ENCODE measurements at places on chromosomes 5 and 9.

- DNase-seq: peak; percentile 21
These were observed at the start of gene COL23A1 for GRCh38 chr5:178590141-178590923. Gene COL23A1, minus strand, starts transcription at chr5:178590393.

DNA sequence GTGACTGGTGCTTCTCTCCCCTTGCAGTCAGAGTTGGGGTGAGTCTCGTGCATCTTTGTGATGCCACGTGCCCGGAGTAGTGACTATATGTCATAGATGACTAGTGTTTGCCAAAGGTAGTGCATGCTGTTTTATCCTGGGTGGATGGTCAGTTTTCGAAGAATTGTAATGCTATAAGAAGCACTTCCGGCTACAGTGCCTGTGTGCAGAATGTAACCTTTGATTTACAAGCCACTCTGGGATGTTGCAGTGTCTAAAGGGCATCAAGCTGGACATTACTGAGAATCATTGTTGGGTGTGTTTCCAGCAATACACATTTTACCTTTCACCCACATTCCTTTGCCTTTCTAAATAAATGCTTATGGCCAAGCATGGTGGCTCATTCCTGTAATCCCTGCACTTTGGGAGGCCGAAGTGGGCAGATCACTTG lies 16.7 kb downstream of the MVB12B start:
- DNase-seq: no peak

- DNase-seq: peak; percentile 70
These were observed 83.6 kb upstream of the TNFSF8 start for GRCh38 chr9:115013998-115014397.

- no peak for DNase-seq
These were observed 94.1 kb upstream of the TRIM32 start for GRCh38 chr9:116592970-116593369.

DNA sequence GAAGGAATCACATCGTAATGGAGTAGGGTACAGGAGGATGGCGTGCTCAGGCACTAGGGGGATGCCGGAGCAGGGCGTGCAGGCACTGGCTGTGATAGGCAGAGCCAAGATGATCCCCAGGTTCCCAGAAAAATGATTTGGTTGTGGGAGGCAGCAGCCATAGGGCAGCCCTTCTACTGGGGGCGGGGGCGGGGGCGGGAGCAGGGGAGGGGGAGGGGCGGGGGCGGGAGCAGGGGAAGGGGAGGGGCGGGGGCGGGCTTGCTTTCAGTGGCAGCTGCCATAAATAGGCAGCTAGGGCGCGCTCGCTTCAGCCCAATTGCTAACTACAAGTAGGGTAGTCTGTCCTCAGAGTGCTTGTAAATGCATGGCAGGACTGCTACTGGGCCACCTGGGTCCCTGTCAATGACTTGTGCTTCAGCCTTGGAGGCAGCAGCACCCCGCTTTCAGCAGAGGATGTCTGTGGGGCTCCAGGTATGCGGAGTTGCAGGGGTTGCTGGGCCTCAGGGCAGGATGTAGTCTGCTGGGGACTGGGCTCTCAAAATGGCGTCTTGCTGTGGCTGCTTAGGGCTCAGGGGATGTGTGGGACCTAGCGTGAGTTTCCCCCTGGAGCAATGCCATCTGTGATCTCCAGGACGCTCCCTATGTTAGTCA lies 354.3 kb downstream of the RAB3C start:
- no peak for DNase-seq

DNA sequence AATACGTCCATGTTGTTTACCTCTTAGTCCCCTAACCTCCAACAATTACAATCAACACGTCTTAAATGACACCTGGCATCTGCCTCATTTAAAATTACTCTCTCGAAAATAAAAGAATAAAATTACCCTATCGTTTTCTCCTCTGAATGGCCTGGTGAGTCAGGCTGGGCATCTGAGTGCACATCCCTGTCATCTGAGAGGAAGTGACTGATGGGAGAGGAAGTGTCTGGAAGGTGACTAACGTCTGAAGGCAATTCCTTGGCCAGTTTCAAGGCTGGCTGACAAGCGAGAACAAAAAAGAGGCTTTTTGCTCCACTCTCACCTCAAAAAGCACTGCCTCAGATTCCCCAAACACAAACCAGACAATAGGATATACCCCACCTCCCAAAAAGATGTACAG lies 57.7 kb downstream of the MAPKAP1 start:
- no peak for DNase-seq

DNA sequence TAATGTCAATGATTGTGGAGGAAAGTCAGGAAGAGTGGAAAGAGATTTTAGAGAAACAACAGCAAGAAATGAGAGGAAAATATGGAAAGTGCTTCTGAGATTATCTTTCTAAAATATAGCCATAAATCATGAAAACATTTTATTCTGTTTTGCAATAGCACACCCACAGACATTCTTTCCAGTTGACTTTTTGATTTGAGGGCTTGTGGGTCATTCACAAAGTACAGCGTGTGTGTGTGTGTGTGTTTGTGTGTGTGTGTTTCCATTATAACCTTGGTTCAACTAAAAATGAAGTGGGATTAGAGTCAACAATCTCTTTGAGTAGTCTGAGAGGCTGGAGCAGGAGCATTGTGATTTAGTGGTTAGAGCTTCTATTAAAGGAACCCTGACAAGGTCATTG lies 116.6 kb upstream of the GAS1 start:
- no peak for DNase-seq

GRCh38 chr9:21081999-21082398 lies 4.3 kb upstream of the IFNB1 start:
- DNase-seq: no peak

- DNase-seq: no peak
These were observed 79.1 kb upstream of the LMX1B start for GRCh38 chr9:126534431-126535186.

DNA sequence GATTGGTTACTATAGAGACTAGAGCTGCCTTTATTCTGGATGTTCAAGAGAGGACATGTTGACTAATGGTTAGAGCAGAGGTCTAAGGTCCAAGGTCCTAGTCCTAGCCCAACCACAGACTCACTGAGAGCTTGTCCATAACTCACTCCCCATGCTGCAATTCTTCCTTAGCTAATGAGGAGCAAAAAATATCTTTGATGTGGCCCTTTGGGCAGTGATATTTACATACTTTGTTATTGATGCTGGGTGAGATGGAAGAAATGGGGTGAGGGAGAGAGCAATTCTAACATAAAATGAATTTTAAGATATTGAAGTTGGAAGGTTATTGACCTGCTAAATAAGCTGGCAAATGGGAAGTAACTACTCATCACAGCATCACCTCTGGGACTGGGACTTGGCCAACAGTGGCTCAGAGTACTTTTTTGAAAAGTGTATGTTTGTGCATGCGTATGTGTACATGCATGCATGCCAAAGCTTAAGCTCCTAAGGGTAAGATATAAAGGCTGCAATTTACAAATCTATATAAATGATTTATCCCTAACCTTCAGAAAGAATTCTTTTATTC lies 58.0 kb upstream of the ANKRD55 start:
- no peak for DNase-seq

DNA sequence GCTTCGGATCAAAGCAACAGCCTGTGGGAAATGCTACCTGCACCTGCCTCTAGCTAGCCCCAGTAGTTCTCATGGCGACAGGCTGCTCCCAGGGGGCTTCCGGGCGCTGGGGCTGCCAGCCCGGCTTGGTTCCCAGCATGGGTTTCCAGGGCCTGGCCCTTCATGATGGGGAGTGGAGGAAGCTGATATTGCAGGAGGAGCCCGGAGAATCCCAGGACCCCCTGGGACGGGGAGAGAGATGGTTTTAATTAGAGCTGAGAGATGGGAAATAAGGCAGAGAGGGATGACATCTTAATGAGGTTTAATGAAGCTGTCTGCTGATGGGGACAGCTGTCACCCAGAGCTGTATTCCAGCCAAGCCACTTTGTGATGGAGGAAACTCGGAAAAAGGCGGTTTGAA lies 78.6 kb downstream of the CFAP77 start:
- DNase-seq: no peak

GRCh38 chr5:1524799-1525623 lies 1.3 kb upstream of the LPCAT1 start:
- no peak for DNase-seq

DNA sequence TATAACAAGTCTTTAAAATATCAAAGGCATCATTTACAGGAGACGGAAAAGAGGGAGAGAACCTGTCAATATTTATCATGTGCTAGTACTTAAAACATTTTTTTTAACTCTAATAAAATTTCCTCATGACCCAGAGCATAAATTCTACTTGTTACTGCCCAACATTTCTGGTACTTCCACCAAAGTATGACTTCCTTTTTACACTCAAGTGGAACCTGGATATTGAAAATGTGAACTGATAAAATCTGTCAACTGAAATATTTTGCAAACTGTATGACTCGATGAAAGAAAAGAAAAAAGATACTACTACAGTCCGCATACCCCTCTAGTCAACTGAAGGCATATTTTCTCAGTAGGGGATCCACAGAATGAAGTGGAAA lies 37.1 kb downstream of the FAM13B start:
- DNase-seq: no peak

DNA sequence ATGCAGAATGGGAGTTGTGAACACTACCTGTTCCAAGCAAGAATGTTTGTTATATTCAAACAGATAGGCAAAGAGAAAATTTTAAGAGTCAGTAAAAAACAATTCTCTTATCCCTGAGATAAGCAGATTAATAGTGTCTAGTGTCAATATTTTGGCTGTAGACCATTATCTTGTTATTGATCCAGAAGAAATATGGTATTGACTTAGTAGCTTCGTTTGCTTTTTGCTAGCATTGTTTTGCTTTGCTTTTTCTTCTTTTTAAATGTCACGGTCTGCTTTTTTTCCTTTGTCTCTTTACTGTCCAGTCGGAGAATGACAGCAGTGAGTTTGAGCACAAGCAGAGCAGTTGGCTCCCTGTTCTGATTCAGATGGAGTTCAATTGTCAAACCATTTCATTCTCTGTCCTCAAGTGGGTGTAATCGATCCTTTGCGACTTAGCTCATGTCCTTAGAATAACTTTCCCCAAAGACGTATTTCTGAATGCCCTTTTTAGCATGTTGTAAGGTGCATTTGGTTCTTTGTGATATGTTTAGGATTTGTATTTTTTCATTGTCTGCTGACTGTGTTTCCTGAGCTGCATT lies 29.3 kb downstream of the FUBP3 start:
- no peak for DNase-seq

DNA sequence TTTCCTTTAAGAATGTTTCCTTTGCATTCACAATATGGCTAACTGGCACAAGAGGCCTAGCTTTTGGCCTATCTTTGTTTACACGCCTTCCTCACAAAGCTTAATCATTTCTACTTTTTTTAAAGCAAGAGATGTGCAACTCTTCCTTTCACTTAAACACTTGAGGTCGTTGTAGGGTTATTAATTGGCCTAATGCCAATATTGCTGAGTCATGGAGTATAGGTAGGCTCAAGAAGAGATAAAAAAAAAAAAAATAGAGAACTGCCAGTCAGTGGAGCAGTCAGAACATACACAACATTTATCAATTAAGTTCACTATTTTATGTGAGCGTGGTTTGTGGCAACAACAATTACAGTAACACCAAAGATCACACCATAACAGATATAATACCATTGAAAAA lies 5.9 kb downstream of the FKBP15 start:
- no peak for DNase-seq

- DNase-seq: peak; percentile 57
These were observed at the start of gene IDNK for GRCh38 chr9:83622939-83623678. Gene IDNK, plus strand, starts transcription at chr9:83623143. Its CDS starts 29 bp downstream, at chr9:83623172.

- DNase-seq: no peak
These were observed 57.2 kb upstream of the PPARGC1B start for GRCh38 chr5:149672701-149673476.

Measured in activated T-cell treated with anti-CD3 and anti-CD28 coated beads for 48 hours (primary cell).